CD4-positive, alpha-beta T cell treated with Interleukin-6 at 100 ng/mL for 8 hours (primary cell): ENCODE measurements at places on chromosomes 3 and 15.

GRCh38 chr3:36258421-36258820 is 121.9 kb upstream of the STAC start:
- no peak for DNase-seq

DNA sequence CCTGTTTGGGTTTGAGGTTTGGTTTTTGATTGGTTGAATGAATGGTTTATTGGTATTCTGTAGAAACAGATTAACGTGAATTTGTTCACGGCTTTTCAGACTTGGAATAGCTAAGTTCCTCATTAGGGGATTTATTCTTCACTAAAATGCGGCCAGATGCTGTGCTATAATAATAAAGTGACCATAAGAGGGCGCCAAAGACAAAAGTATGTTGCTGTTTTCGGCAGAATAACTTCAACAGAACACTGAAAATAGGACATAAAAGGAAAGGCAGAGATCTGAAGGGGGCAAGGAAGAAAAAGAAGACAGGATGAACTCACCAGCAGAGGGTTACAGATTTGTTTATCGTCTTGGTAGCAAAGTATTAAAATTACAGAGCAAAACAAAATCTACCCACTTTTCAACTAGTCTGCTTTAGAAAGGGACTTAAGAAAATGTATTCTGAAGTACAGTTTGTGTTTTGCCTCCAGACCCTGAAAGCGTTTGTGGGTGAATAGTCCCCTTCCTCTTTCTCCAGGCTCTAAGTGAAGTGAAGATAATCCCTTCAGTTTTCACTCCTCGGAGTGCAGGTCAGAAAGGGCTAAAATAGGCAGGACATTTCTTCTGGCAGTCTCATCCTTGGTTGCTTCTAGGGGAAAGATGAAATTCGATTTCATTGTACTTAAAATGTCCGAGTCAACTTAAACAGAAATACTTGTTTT is 147.6 kb downstream of the IL20RB start:
- DNase-seq = peak; percentile 33

DNA sequence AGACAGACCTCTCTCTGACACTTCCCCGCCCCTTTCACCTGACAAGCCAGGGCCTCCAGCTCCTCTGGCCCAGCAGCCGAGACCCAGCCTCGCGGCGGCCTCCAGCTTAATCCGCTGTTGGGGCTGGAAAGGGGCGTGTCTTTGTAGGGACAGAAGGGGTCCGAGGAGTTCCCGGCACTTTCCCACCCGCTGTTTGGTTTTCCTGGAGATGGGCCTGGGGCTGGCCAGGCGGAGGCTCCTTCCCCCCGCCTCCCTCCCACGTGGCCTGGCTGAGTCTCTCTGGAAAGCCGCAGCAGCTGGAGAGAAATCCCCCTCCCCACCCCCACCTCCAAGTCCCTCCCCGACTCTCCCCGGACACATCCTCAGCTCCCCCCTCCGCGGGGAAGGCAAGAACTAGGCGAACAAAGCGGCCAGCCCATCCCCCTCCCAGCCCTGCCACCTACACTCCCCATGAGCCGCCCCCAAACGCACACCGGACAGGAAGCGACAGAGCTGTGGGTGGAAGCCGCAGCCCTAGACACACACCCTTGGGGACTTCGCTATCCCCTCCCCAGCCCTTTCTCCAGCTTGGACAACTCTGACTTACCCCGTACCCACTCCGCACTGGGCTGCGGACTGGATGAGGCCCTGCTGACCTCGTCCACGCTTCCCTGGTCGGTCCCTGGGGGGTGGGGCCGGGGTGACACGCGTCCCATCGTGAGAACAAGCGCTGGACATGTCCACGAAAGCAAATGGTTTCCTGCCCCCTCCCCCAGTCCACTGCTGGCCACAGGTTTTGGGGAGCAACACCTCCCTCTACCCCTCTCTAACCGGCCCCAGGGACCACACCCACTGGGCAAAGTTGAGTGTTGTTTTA is 1.2 kb downstream of the IGDCC4 start:
- DNase-seq = no peak

- no peak for DNase-seq
Measured at GRCh38 chr3:172305552-172305951, 142.7 kb downstream of the GHSR start.

- no peak for DNase-seq
Measured at GRCh38 chr15:100717596-100717995, 115.2 kb downstream of the ASB7 start.

DNA sequence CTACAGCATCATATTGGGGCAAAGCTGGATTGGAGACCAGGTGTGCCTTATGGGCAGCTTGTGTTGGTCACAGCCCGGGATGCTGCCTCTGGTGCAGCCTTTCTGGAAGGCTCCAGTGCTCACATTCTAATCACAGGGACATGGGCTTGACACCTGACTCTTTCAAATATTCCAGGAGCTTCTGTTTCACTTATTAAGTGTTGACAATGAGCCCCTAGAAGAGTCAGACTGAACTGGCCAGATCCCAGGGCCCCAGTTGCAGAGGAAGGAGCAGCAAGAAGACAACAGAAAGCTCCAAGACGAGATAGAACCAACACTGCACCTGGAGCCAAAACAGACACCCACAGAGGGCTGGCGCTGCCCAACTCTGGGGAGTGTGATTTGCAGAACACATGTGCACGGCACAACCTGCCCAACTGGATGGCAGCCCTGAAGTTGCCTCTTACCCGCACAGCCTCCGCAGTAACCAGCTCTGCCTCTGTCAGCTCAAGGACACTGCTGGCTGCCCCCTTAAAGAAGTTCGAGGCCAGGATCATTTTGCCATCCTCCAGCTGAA is 30.3 kb downstream of the ALDH1L1 start:
- DNase-seq = no peak

DNA sequence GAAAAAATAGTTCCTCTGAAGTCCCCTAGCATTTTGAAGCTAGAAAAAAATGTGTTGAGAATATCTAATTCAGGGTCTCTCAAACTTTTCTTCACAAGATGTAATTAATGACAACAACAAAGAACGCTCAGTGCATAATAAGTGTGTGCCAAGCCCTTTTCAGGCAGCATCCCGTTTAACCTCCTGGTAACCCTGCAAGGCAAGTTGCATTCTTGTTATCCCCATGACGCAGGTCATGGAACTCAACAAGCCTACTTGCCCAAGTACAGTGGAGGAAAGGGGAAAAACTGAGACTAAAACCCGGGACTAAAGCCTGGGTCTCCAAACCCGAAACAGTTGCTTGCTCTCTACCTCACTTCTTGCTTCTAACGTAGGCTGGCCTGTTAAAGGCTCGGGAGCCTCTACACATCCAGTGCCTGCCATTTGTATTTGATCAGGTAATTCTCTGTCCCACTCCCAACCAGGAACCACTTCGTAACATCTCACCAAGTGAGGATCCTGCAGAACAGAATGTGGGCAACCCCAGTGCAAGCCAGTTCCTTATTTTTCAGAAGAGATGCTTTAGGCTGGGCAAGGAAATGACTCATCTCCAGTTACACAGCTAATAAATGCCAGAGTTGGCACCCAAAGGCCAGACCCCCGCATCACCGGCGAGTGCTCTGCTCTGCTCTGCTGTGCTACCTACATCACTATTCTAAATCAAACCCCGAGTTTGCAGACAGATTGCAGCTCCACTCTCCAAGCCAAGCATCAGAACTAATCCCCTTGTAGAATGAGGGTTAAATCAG is 28.3 kb downstream of the LMCD1 start:
- no peak for DNase-seq

DNA sequence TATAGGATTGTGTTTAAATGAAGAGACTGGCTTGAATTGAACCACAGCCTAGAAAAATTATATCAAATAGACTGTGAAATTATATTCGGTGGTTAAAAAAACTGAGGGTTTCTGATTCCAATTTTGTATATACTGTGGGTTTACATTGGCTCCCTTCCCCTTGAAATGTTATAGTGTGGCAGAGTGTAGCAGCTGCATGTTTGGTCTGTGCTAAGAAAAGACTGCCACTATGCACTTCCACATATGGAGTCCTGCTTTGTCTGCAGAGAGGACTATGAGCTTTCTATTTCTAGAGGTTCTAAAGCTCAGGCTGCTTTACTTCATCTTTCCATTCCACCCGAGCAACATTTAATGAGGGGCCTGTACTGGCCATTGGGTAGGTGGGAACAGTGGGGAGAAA is 112.3 kb downstream of the P3H2 start:
- DNase-seq = no peak

- no peak for DNase-seq
Measured at GRCh38 chr15:56916825-56917477, 1.5 kb upstream of the TCF12 start.

- DNase-seq = no peak
Measured at GRCh38 chr3:122019493-122019892, 2.6 kb downstream of the ILDR1 start.

DNA sequence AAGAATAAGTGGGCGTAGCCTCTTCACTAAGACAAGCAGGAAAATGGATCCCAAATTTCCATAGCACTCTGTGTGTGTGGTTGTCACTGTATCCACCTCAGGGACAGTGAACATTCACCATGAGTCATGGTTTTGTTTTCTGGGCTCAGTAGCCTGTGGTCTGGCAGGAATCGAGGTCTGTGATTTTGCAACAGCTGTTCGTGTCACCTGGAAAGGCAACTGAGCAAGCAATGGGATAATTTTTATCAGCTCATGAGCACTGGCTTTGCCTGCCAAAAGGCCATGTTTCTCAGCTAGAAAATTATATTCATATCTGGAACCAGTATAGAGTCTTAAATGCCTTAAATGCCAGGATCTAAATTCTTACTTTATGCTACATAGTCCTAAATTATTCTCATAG is 60.9 kb downstream of the STRIT1 start:
- no peak for DNase-seq

DNA sequence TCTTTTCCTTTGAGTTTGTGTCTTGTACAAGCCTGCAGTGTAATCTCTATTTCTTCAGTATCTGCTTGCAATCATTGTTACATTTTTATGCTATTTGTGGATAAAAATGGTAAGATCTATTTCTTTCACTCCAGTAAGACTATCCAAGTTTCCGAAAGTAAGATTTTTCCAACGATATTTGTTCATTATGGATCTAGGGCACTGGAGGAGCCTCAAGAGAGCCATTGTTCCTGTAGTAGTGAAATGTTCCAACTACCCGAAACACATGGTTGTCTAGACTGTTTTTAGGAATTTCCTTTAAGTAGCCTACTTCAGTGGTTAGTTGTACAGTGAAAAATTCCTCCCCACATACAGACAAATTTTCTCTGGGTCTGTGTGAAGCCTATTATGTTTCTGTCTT is 597.4 kb downstream of the RSL24D1 start:
- DNase-seq = no peak

DNA sequence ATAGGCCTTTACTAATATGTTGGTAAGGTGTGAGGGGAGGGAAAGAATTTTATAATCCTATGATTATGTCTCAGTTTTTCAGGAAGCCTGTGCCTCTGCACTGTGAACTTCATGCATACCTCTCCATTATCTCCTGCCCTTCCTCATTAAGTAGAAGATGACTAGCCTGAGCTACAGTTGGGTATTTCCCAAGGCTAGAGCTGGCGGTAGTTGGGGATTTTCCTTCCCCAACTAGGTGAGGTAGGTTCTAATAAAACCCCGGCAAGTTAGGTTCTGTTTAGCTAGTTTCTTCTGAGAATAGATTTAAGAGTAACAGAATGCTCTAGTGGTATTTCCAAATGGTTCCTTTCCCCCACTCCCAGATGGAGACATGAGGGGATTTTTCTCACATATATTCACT is 414.5 kb downstream of the GRM7 start:
- no peak for DNase-seq

DNA sequence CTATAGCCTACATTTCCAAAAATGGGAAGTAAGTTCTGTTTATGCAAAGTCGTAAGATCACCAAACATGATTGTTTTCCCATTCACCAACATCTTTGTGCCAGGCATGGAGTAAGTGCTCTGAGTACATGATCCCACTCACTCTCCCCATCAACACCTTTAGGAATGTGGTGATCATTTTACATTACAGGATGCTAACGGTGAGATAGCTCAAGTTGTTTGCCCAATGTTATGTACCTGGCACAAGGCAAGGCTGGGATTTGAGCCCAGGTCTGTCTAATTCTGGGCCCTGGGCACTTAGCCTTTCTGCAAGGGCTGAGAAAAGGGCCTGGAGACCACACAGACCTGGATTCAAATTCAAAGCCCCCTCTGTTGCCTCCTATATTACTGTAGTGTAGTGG is 581.7 kb upstream of the CFAP20DC start:
- DNase-seq = no peak

DNA sequence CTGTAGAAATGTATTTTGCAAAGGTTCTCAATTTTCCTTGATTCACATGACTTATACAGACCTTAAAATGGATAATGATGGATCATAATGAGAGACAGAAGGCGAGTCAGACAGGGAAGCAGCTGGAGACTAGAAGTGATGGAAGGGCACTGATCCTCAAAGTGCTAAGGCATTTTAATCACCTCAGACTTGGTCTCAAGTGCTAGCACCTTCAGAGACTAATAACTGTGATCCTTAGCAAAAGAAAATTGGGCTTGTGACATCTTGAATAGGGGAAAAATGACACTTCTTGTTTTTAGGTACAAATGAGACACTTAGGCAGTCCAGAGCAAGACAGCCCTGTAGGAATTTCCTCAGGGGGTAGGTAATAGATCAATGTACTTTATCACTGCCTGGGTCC is 1011.7 kb downstream of the SQOR start:
- no peak for DNase-seq

GRCh38 chr15:90645873-90646575 is 71.1 kb upstream of the BLM start:
- DNase-seq = no peak

- DNase-seq = peak; percentile 79
Measured at GRCh38 chr3:129576514-129577352, 29.7 kb downstream of the PLXND1 start.

DNA sequence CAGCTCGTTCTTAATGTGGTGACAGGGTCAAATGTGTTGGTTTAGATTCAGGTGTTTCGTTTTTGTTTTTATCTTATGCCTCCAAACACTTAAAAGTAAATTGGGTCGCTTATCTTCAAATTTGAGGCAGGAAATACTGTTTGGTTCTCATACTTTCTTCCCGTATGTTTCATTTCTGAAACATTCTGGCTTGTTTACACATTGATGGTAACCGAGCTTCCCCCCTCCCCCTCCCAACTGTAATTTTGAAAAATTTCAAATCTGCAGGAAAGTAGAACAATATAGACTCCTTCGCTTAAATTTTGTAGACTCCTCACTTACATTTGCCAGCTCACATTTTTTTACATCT is 64.9 kb downstream of the CMTM8 start:
- peak; percentile 76 for DNase-seq

GRCh38 chr15:54707805-54708752 is 488.7 kb downstream of the RSL24D1 start:
- DNase-seq = no peak

- DNase-seq = no peak
Measured at GRCh38 chr3:30476368-30477084, 129.9 kb upstream of the TGFBR2 start.

- no peak for DNase-seq
Measured at GRCh38 chr3:146221276-146221675, 29.6 kb downstream of the PLSCR4 start.

DNA sequence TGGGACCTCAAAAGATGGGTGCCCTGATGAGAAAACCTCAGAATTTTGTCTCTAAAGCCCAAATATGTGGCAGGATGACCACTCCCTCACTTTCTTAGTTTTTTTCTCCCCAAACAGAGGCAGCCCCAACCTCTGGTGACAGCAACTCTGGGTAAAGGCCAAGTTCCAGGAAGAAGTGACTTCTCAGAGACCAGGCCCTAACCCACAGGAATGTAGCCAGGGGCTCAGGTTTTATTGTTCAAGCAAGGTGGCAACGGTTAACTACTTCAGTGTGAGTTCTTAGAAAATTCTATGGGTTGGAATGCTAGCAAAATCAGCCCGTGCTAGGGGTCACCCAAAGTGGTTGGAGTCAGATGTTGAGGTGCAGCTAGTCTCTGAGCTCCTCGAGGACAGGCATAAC is 5.1 kb upstream of the DNAJA4 start:
- DNase-seq = no peak
